Activated CD4-positive, CD25-positive, alpha-beta regulatory T cell (primary cell): ENCODE measurements at places on chromosomes 7 and 10.

DNA sequence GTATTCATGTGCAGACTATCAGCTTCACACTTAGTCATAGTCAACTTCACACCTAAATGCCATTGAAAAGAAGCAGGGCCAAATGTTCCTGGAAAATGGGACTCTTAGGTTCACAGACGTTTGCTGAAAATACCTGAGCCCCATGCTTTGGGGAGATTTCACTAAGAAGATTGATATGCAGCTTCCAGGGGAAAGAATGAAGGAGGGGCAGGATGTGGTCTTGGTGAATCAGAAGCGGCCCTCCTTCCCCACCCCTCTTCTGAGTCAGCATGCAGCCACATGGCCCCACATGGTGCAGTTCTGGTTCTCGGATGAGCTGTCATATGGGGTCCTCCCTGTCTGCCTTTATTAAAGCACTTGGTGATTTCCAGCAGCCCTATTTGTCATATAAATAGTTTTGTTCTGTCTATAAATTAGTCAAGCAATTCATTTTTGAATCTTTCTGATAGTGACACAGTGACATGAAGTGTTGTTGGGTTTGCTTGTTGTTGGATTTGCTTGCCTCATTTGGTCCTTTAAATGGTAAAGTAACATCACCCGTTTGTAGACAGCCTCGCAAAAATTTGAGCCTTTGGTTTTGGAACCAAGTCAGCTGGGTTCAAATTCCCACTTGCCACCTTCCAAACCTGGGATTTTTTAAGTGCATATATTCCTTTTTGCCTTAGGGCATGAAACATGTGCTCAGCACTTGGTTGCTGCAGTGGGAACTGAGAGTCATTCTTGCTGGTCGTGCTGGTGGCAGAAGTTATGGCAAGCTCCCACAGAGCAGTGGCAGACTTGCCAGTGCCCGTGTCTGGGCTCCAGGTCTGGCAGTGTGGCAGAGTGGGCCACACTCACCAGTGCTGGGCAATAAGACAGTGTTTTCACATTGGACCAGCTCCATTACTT, 68.1 kb upstream of the CDK6 start:
- DNase-seq = peak; percentile 48

DNA sequence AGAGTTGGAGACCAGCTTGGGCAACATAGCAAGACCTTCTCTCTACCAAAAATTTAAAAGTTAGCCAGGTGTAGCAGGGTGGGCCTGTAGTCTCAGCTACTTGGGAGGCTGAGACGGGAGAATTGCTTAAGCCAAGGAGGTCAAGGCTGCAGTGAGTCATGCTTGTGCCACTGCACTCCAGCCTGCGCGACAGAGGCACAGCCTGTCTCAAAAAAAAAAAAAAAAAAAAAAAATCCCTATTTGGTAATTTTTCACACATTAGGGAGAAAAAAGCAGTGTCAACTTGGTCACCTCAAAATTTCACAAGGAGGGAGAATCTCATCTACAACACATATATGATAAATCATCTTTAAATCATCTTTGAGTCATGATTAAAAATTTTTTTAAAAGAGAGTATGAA, 6.4 kb upstream of the ZNF398 start:
- DNase-seq = no peak

DNA sequence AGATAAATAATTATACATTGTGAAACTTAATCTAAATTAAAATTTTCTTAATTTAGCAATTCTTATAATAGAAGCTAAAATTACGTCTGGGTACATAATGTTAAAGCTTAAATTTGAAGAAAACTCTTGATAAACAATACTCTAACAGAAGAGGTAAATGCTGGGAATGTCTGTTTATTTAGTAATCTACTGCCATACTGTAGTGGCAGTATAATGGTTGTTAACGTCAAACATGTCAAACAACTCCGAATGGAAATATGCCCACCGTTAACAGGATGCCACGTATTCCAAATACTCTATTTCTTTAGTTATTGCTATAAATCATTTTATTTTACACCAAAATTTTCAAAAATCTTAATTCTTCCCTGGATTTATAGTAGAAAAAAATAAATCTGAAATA, 40.0 kb upstream of the PTPN12 start:
- no peak for DNase-seq

DNA sequence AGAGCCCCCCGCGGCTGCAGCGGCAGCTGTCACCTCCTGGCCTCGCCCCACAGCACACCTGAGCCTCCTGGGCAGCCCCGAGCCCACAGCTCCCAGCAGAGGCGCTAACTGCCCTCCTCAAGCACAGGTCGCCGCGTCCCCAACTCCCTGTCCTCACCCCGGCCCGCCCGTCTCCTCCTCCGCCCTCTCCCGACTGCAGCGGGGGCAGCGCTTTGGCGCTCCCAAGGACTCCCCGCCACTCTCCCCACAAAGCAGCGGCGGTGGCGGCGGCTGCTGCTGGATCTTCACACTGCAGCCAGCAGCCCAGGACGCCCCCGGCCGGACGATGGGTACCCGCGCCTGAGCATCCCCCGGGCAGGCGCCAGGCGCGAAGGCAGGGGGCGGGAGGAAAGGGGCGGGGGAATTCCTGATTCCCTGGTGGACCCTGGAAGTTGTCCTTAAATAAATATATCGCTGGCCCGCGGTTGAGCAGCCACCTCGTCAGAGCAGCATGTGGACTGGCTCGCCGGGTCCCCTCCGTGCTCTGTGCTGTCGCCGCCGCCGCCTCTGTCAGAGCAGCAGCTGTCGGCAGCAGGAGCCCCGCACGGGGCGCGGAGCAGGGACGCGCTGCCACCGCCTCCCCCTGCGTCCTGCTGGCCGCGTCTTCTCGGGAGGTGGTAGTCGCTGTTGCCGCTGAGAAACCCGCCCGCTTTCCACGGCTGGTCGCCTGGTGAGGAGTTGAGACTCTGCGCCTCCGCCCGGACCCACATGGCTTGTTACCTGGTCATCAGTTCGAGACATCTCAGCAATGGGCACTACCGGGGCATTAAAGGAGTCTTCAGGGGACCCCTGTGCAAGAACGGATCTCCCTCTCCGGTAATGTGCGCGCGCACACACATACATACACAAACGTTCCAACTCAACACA, at the start of gene ZNF804B:
ZNF804B (plus strand) TSS at position 471 of the 906 bp plus-strand sequence; CDS start at position 748, 277 bp downstream.
- no peak for DNase-seq

GRCh38 chr10:6416892-6417512, 163.1 kb downstream of the PRKCQ start:
- no peak for DNase-seq

GRCh38 chr7:65962033-65962432, 20.0 kb downstream of the GUSB start:
- no peak for DNase-seq

GRCh38 chr7:149285603-149286002, 23.6 kb downstream of the ZNF783 start:
- DNase-seq = no peak

DNA sequence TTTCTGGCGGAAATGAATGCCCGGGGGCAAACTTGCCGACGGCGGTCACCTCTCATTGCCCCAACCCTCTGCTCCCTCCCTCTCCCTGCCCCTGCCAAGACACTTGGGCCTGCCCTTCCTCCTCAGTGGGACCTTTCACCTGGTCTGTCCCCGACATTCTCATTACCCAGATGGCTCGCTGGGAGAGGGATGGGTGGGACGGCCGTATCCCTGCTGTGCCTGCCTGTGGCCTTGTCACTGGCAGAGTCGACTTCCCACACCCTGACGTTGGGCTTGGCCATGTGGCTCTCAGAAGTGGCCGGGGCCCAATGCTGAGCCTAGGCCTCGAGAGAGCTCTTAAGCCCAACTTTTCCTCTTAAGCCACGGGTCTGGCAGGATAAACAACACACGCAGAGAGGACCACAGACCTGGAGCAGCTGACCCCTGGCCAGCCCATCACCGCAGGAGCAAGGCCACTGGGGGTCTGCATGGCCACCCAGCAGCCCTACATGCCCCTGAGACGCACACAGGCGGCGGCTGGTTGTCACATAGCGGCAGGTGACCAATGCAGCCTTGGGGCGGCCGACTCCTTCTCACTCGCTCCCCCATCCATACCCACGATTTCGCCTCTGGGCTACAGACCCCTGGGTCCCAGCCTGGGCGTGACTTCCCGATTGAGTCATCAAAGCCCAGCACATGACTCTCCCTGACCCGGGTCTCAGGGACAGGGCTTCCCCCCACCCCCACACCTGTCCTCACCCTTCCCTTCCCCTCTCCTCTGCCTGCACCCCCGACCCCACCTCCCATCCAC, 40.1 kb downstream of the SLC29A4 start:
- DNase-seq = no peak

DNA sequence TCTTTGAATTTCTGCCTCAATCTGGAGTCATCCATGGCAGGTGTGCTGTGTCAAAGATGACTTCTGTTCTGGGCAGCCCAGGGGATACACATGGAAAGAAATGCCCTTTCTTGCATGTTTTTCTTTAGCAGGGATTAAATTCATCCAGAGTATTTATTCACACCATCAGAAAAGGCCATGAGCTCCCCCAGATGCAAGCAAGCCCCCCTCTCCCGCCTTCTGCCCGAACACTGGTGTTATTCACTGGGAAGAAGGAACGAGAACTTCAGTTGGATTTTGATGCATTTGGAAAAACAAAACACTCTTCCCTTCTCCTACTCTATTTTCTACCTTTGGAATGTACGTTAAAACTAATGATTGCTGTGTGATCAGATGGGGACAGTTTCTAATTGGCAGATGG, 1.4 kb downstream of the PLPP4 start:
- no peak for DNase-seq

DNA sequence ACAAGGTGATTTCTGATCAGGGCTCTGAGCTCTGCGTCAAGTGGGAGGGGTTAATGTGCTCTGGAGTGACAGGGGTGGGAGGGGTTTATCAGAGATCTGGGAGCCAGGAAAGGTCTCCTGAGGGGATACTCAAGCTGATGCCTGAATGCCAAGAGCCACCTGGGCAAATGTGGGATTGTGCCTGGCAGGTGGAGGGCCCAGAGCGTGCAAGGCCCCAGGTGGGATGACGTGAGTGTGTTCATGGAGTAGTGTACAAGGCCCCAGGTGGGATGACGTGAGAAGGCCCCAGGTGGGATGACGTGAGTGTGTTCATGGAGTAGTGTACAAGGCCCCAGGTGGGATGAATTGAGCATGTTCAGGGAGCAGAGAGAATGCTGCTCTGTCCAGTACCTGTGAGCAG, 610.3 kb downstream of the PTPRN2 start:
- DNase-seq = no peak

- no peak for DNase-seq
Observed at GRCh38 chr10:10792681-10793080, 225.0 kb upstream of the CELF2 start.

DNA sequence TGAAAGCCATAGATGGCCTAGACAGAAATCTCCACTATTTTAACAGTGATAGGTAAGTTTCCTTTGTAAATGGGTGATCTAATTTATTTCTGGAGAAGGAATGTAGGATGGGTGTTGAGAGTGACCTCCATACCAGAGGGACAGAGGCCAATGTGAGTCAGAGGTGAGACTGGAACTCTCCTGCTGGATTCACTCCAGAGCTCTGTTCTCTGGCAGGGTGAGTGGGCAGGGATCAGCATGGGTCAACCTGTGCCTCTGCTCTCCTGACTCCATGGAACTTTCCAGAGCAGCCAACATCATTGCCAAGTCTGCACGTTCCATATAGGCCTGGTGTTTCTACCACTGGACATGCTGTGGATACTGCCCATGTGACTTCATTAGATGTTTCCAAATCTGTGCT, 11.4 kb downstream of the AKR1C3 start:
- DNase-seq = no peak

GRCh38 chr7:101138213-101138870, 11.4 kb downstream of the SERPINE1 start:
- DNase-seq = peak; percentile 47

GRCh38 chr10:116917481-116917880, 68.2 kb downstream of the ENO4 start:
- no peak for DNase-seq

DNA sequence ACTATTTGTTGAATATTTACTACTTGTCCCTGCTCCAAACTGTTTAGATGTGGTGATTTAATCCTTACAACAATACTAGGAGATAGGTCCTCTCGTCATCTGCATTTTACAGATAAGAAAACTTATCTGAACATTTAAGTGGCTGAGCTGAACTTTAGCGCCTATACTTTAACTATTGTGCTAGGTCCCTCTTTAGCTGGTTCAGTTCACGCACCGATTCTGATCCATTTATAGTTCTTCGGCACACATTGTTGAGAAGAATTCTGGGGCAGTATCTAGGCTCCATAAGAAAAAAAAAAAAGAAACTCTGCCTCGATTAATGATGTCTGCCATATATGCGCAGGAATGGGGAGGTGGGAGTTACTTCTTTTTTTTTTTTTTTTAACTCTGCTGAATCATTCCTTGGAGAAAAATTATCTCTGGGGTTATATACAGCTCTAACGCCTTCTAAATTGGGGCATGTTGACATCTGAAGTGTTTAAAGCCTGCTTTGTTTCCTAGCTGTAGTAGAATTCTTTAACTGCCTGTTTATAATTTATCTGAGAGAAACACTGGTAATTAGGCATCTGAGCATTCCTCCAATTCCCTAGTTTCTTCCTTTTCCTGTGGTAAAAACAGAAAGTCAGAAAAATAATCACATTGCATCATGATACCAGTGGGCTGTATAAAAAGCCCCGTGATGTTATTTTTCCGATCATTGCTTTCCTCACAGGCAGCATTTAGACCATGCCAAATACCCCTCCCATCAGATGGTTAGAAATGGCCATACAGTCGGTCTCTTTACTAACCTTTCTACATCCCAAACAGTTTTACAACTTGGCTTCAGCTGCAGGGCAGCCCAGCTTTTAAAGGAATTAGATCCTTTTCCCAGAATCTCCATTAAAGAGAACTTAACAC, 98.5 kb upstream of the KDM7A start:
- no peak for DNase-seq

- no peak for DNase-seq
Observed at GRCh38 chr7:46317256-46317655, 396.2 kb upstream of the IGFBP3 start.

DNA sequence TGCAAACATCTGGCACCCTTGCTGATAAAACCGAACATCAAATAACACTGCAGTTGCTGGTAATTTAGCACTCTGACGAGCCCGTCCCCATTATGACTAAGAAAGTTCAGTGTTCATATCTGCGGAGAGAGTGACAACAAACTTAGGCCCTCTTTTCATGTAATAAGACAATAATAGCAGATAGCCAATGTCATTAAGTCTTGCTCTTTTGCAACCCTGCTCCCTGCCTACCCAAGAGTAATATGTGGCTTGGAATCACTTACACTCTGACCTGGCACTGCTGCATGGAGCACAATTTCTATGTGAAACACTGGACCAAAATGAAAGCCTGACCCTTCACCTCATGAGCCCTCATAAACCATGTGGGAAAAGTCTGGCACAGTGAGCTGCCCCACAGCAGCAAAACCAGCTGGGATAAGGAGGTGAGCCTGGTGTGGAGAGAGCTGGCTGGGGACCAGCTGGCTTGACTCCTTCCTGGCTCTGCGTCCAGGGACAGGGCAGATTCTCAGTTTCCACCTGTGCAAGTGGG, 86.5 kb downstream of the HIPK2 start:
- no peak for DNase-seq

GRCh38 chr7:5533821-5534367, 110.3 kb upstream of the TNRC18 start:
- DNase-seq = no peak

GRCh38 chr7:95828824-95829790, 56.8 kb downstream of the DYNC1I1 start:
- no peak for DNase-seq
